ENCODE measurements at places on chromosomes 7 and 10.

DNA sequence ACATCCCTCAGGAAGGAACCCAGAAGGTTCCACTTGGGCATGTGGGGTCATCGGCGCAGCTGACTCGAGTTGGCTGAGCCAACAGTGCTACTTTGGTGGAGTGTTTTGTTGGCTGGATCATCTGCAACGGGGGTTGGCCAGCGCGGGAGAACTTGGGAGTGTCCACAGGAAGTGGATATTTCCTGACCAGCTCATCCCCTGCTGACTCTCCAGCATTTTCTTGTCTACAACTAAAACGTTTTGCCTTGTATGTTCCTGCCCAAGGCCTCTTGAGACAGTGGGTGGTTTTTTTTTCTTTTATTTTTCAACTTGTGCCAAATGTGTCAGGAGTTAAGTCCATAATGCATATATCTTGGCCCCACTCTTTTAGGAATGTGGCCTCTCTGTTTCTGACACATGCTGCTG is 208.6 kb downstream of the ZNF365 start:
- DNase-seq = no peak

DNA sequence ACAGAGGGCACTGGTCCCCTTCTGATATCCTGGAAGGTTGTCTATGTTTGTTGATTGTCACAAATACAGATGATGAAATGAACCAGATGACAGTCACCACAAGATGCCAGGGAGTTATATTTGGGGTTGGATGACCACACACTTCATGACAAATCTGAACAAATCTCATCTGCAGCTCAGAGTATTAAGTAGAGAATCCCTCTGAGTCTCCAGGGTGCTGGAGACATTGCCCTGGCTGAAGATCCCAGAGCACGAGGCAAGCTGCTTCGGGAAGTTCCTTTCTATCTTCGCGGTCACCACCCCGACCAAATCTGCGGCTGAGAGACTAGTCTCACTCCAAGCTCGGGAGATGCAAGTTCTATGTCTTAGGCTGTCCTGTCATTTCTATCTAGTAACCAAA is 9.0 kb downstream of the DENND2A start:
- DNase-seq = no peak

- no peak for DNase-seq
These were observed 181.1 kb downstream of the SDHAF3 start for GRCh38 chr7:97298561-97298960.

DNA sequence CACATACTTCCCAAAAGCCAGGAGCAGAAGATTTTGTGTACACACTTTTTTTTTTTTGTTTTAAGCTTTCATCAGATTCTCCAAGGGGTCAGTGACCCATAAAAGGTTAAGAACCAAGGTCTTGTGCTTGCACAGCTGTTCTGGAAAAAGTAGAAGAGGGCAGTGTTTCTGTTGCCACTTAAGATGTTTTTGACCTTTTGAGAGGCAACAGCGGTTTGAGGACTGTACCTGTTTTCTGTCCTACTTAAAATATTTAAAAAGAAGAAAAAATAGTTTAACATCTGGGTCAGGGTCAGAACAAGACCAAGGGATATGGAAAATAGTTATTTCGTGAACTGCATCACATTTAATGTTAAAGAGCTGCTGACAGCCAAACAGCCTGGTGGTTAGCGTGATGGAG is 32.9 kb downstream of the AUTS2 start:
- DNase-seq = no peak

GRCh38 chr7:125675640-125676039 is 746.0 kb upstream of the POT1 start:
- no peak for DNase-seq

DNA sequence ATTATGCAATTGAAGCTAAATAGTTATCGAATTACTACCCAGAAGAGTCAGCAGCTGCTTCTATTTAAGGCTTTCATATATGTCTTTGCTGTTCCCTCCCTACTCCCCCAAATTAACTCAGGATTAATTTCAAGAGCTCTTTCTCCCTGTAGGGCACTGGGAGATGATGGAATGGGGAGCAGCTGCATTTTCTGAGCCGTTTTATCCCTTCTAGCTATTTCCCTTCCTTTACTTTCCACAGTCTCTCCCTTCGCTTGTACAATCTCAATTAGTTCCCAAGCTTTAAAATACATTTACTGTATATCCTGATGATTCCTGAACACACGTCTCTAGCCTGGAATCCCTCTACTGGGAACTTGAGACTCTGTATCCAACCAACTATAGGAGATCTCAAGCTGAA is 19.8 kb upstream of the TSPAN12 start:
- no peak for DNase-seq

DNA sequence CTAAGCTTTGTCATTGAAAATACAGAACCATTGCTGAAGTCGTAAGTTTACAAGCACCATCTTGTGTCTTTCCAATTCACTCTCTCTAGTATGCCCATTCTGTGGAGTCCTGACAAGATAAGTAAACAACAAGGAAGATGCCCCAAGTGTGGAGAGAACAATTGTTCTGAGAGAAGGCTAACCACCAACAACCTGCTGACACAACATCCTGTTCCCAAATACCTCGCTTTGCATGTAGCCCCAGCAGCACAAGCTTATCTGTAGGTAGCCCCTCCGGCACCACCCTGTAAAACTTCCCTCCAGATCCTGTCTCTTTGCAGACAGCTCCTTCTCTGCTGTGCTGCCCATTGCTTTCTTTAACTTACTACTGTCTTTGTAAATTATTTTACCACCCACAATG is 233.3 kb upstream of the AOAH start:
- DNase-seq = no peak

GRCh38 chr10:120400601-120401000 is 56.4 kb upstream of the PLPP4 start:
- no peak for DNase-seq

DNA sequence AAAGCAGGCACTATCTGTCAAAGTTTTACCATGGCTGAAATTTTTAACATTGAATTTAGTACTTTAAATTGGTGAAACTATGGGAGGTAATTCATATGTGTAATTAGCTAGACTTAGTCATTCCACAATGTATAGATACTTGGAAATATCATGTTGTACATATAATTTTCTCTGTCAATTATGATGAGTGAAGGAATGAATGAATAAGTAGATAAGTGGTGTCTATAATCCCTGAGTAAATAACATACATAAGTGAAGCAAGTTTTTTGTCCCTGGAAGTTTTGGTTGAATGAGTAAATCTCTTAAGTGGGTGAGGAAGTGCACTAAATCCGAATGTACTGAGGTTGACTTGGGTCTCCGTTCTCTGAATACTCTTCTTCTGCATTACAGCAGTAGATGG is 201.0 kb downstream of the CSTF2T start:
- no peak for DNase-seq

DNA sequence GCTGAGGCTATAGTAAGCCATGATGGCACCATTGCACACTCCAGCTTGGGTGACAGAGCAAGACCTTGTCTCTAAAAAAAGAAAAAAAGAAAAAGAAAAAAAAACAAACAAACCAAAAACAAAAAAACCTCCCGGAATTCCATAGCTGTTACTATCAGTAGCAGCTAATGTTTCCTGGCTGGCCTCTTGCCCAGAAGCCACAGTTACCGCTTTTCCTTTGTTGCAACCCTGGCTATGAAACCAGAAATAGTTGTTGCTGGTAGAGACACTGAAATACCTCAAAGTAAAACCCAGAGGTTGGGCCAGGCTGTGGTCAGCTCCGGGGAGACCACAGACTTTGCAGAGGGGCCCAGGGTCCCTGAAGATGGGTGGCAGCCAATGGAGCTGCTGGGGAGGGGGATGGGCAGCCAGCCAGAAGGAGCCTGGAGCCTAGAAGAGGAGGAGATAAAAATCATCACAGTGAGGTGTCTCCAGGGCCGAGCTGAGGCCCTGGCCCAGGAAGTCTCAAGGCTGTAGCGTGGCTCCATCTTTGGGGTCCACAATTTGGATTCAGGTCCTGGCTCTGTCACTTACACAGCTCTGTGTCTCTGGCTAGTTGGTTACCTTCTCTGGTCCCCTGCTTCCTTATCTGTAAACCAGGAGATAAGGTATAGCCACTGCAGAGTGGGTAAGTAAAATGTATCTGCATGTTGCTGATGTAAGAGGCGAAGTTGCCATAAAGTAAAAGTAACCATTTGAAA is 3.4 kb upstream of the CHST12 start:
- DNase-seq = no peak

DNA sequence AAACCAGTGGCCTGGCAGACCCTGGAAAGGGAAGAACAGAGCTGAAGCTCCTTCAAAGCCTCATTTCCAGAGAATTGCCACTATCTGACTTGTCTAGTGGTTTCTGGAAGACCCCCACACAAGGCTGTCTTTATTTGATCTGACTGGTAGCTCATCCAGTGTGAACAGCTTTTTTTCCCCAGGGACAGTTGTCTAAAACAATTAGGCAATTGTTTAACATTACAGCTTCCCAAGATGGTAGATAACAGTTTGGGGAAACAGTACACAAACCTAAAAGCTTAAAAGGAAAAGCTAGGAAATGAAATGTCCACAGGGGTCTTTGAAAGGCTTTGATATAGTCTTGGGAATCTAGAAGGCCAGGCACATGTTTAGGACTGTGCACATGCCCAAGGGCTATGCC is 203.4 kb upstream of the CTBP2 start:
- DNase-seq = no peak

- no peak for DNase-seq
These were observed 3.9 kb downstream of the FMC1 start for GRCh38 chr7:139345042-139345441.

GRCh38 chr10:92045641-92046106 is 122.1 kb downstream of the BTAF1 start:
- no peak for DNase-seq

DNA sequence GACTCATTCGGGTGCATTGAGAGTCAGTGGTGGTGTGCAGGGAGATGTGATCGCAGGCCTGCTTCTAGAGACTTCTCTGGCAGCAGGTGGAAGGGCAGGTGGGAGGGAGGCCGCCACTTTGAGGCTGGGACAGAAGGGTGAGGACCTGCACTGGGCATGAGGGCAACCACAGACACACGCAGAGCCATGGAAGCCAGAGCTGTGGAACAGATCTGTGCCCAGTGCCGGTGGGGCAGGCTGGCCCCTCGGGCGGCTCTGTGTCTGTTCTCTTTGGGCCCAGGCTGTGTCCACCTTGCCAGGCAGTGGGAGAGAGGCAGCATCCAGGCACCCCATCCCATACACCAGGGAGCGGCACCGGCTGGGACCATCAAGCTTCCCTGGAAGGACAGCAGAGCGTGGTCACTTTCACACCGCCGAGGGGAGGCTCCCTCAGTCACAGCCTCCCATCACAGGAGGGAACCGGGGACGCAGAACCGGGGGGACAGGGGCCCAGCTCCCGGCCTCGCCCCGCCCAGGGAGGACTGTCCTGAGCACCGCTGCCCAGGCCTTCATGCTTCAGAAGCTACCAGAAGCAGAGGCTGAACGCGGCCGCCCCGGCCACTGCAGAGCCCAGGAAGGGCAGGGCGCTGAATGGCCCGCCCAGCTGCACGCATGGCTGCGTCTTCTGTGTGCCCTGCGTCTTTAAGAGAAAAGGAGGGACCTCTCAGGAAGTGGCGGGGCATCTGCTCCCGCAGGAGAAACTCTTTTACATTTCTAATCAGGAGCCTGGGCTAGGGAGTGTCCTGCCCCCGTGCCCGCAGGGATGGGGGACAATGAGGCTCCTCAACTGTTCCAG is 32.1 kb downstream of the EN2 start:
- no peak for DNase-seq

DNA sequence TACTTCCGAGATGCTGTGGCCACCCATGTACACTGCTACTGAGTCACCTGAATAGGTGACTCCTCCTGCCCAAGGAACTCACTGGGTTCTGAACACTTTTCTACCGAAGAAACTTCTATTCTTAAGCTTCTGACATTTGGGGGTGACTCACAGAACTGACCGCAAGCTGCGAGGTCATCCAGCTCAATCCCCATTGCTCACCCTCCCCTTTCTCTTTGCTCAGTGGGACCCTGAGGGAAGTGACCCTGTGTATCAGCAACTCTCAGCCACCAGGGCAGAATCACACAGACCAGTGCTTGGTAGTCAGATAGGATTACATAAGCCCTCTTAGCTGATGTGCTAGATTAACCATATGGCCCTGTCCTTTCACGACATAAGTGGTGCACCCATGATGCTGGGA is 46.3 kb downstream of the INSYN2A start:
- DNase-seq = no peak

DNA sequence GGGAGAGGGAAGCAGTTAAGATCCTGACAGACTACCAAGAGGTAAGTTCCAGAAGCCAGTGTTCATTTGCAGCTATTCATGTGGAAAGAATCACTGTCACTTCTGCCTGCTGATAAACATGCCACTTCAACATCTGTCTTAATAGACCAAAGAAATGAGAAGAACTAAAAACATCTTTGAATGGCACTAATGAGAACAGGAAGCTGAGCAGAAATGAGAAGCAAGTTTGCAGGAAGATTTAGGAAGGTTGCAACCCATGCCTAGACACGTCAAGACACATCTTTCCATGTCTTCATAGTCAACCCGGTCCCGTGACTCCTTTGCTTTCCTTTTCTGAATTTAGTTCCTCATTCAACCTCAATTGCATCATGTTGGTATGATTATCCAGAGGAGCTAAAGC is 180.0 kb downstream of the PDE1C start:
- no peak for DNase-seq

GRCh38 chr10:118760265-118760664 is 5.5 kb upstream of the CACUL1 start:
- no peak for DNase-seq

- DNase-seq = no peak
These were observed 133.8 kb upstream of the PLXNA4 start for GRCh38 chr7:132709971-132710567.

GRCh38 chr10:19014034-19014433 is 34.6 kb upstream of the MALRD1 start:
- DNase-seq = no peak

- no peak for DNase-seq
These were observed 114.4 kb upstream of the GLI3 start for GRCh38 chr7:42351316-42351935.

GRCh38 chr7:29322023-29322712 is 127.6 kb downstream of the CHN2 start:
- DNase-seq = no peak

GRCh38 chr10:77036993-77037734 is 600.4 kb downstream of the KCNMA1 start:
- no peak for DNase-seq

GRCh38 chr10:106971411-106971831 is 193.1 kb downstream of the SORCS1 start:
- no peak for DNase-seq

GRCh38 chr7:141674171-141674671 is 27.7 kb downstream of the DENND11 start:
- no peak for DNase-seq

GRCh38 chr7:151205730-151206129 is 4.6 kb downstream of the H2BK1 start:
- DNase-seq = no peak

- no peak for DNase-seq
These were observed 233.5 kb upstream of the KIAA1217 start for GRCh38 chr10:23975431-23975830.

DNA sequence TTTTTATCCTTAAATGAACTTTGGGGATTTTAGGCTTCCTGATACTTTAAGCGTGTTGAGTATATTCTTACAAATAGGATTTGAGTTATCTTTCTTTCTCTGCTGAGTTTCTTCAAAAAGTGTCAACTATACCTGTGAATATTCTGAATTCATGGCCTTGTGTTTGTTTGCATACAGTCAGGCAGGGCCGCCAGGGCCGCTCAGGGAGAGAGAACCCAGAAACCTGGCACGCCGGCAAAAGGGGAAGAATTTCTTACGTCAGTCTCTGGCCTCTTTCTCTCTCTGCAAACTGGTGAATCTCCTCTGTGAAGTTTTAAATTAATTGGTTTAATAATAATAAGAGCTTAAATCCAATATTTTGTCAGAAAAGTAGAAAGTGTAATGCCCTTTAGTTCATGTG is 29.3 kb upstream of the BNIP3 start:
- DNase-seq = no peak
